ENCODE measurements at places on chromosomes 6 and 20. TPM values are rescaled to one million over a fixed set of nuclear protein-coding genes. Genes with fewer than 3 reads are reported as not detected.

DNA sequence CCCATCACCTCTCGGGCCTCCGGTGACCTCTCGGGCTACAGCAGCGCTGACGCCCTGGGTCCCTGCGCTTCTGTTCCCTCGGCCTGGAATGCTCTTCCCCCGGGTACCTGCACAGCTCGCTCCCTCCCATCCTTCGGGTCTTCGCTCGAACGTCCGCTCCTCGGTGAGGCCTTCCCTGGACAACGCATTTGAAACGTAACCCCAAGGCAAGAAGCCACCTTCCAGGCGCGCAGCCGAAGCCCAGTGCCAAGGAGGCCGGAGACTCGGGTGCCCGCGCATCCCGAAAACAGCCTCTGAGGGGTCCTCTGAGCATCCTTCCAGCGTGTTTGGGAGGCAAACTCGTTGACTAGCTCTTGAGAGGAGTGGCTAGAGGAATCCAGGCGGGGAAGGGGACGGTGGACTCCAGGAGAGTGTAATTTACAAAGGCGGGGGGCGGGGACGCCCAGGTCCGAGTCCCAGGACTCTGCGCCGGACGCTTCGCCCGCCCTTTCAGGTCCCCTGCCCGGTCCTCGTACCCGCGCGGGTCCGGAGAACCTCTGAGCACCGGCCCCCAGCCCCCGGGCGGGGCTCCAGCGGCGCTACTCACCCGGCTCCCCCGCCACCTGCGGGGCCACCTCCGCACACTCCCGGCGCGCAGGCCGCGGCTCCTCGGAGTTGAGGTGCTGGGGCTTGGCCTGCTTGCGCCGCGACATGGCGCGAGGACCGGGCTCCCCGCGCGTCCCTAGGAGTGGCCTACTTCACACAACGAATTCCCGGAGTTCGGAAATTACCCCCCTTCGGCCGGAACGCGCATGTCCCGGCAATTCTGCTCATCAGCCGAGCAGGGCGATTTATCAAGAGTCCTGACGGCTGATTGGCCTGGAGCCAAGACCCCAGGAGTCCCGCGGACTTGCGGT, 86.8 kb downstream of the ZFP64 start:
- H3K27me3 ChIP-seq: peaks cover 46% of the 10 kb centered on the region
- peak overlapping the region; percentile 72 for H3K4me3 ChIP-seq
- peaks cover 13% of the 10 kb centered on the region for H3K4me1 ChIP-seq
- no peak for DNase-seq
- no peak overlapping the region for H3K27ac ChIP-seq

- H3K4me1 ChIP-seq: no peaks in the 10 kb centered on the region
- H3K4me3 ChIP-seq: no peak overlapping the region
- no peaks in the 10 kb centered on the region for H3K36me3 ChIP-seq
- no peaks in the 10 kb centered on the region for H3K27me3 ChIP-seq
- H3K27ac ChIP-seq: no peak overlapping the region
Measured at GRCh38 chr20:19648024-19648423, 110.0 kb upstream of the RIN2 start.

DNA sequence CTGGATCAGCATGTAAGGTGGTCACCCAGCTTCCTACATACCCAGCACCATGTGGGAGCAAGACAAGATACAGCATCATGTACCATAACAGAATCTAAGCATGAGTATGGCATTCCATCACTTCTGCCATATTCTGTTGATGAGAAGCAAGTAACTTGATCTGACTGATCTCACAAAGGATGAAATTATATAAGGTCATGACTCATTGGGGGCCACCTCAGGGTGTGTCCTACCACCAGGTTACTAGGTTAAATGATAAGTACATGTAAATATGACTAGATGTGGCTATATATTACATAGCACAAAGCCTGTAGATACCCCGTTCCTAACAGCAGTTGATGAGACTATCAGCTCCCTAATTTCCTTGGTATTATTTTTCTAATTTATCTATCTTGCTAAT, 213.1 kb downstream of the DOK5 start:
- H3K36me3 ChIP-seq: no peaks in the 10 kb centered on the region
- H3K27ac ChIP-seq: no peak overlapping the region
- H3K4me3 ChIP-seq: no peak overlapping the region
- DNase-seq: no peak
- no peaks in the 10 kb centered on the region for H3K27me3 ChIP-seq

DNA sequence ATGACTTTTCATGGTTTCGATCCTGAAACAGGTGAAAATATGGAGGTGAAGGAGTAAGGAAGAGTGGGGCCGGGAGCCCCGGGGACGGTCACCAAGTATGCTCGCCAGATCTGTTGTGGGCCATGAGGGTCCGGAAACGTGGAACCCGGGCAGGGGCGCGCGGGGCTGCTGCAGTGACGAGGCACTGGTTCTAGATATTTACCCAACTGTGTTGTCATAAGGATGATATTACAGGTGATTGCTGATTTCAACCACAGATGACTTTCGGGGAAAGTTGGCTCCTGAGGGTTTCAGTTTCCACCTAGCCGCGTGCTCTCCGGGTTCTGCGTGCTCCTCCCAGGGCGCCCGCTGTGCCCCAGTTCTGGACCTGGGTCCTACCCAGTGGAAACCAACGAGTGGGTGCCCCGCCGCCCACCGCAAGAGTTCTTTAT, 12.2 kb downstream of the RAET1G start:
- H3K4me3 ChIP-seq: no peak overlapping the region
- no peak overlapping the region for H3K27ac ChIP-seq
- peaks cover 26% of the 10 kb centered on the region for H3K27me3 ChIP-seq

DNA sequence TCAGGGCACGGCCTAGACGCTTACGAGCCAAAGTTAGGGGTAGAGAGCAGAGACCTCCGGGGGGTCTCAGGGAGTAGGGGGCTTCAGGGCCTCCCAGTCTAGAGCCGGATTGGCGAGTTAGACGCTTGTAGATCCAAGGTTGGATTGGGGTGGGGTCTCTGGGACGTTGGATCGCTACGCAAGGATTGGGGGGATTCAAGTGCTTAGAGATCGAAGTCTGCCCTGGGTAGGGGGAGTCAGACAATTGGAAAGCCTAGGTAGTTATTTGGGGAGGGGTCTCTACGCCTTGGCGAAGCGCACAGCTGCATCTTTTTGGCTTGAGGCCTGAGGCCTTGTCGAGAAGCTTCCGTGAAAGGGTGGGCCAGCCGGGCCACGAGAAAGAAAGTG, 469 bp downstream of the STX16 start:
- peaks cover 26% of the 10 kb centered on the region for H3K4me1 ChIP-seq
- H3K36me3 ChIP-seq: peaks cover 19% of the 10 kb centered on the region
- H3K4me3 ChIP-seq: peak overlapping the region; percentile 99
- H3K27me3 ChIP-seq: no peaks in the 10 kb centered on the region
- peak overlapping the region; percentile 99 for H3K27ac ChIP-seq

DNA sequence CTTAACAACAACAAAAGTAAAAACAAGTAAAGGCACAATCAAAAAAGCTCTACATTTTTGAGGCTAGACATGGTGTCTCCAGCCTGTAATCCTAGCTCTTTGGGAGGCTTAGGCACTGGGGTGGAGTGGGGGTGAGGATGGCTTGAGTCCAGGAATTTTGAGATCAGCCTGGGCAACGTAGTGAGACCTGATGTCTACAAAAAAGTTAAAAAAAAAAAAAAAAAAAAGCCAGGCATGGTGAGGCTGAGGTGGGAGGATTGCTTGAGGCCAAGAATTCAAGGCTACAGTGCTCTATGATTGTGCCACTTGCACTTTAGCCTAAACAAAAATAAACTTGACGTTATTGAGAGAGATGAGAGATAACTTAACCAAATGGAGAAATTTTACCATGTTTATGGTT, 60.1 kb downstream of the QKI start:
- no peak overlapping the region for H3K4me3 ChIP-seq
- no peak overlapping the region for H3K27ac ChIP-seq
- H3K4me1 ChIP-seq: peaks cover 13% of the 10 kb centered on the region
- no peak for DNase-seq
- H3K36me3 ChIP-seq: peaks cover 32% of the 10 kb centered on the region
- H3K27me3 ChIP-seq: no peaks in the 10 kb centered on the region

DNA sequence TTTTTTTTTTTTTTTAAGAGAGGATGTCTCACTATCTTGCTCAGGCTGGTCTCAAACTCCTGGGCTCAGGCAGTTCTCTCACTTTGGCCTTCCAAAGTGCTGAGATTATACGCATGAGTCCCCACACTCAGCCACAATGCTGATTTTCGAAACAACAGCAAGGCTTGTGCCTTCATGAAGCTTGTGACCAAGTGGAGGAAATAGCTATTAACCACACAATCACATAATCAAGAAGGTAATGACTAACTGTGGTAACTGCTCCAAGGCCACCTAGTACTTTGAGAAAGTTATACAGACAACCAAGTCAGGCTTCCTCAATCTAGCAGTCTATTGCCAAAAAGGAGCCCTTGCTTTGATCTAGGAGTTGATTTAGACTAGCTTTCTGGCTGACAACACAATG, 46.3 kb downstream of the SOD2 start:
- no peak overlapping the region for H3K27ac ChIP-seq
- no peaks in the 10 kb centered on the region for H3K36me3 ChIP-seq
- DNase-seq: no peak
- H3K4me3 ChIP-seq: no peak overlapping the region
- H3K4me1 ChIP-seq: no peaks in the 10 kb centered on the region

The CENPW gene
- total RNA-seq: 42.7 TPM

- no peak overlapping the region for H3K27ac ChIP-seq
- no peak overlapping the region for H3K4me3 ChIP-seq
- DNase-seq: no peak
- H3K4me1 ChIP-seq: no peaks in the 10 kb centered on the region
Measured at GRCh38 chr20:7673841-7674240, 266.4 kb downstream of the HAO1 start.

DNA sequence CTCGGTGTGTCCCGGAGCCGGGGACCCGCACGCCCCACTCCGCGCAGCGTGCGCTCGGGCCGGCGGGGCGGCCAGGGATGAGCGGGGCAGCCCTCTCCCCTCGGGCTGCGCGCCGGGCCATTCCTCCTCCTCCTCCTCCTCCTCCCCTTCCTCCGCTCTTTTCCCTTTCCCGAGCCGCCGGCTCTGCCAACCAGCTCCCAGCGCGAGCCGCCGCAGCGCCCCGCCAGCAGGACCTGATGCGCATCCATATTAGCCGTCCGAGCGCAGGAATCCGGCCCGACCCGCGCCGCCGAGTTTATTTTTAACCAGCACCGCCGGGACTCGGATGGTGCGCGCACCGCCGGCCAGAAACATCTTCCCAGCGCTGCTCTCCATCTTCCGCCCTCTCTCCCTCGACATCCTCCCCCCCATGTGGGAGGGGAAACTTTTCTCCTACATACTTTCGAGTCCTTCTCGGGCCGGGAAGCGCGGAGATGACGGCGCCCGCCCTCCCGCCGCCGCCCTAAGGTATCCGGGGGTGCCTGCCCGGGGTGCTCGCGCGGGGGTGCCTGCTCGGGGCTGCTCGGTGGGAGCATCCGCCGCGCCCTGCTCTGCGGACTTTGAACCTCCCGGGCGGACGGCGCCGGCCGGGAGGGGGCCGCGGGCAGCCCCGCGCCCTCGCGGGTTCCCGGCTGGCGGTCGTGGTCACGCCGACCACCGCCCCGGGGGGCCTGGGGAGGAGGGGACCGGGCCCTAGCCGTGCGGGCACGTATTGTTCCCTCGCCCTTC, 619 bp downstream of the RREB1 start:
- H3K4me3 ChIP-seq: peak overlapping the region; percentile 96
- peak; percentile 84 for DNase-seq
- peak overlapping the region; percentile 96 for H3K27ac ChIP-seq

- no peak within 1 kb of the TSS for H3K27ac ChIP-seq
- H3K4me3 ChIP-seq: no peak within 1 kb of the TSS
- DNase-seq: no peak
- H3K36me3 ChIP-seq: peaks cover 2% of the 10 kb centered on the region
- H3K27me3 ChIP-seq: peaks cover 55% of the 10 kb centered on the region
- H3K4me1 ChIP-seq: peaks cover 3% of the 10 kb centered on the region
Measured at GRCh38 chr6:77463308-77463860, at the start of gene HTR1B. Gene HTR1B, minus strand, starts transcription at chr6:77463491. Its CDS starts 88 bp downstream, at chr6:77463403.

DNA sequence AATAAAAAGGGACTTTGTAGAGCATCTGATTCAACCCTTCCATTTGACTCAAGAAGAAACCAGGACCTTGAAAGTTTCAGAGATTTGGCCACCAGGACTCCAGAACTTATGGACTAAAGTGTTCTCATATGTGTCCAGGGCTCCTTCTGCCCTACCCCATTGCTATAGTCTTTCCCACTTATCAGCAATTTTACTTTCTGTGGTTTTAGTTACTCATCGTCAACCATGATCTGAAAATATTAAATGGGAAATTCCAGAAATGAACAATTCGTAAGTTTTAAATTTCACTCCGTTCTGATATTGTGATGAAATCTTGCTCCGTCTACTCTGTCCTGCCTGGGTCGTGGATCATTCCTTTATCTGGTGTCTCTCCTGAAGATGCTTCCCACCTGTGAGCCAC, 259.8 kb downstream of the PHACTR1 start:
- no peaks in the 10 kb centered on the region for H3K36me3 ChIP-seq
- H3K4me3 ChIP-seq: no peak overlapping the region
- no peak overlapping the region for H3K27ac ChIP-seq
- H3K4me1 ChIP-seq: no peaks in the 10 kb centered on the region
- H3K27me3 ChIP-seq: peaks cover 10% of the 10 kb centered on the region
- no peak for DNase-seq

GRCh38 chr6:31660381-31661261, at the start of gene C6orf47:
Gene C6orf47, minus strand, starts transcription at chr6:31660778. Its CDS starts 831 bp downstream, at chr6:31659947.
- no peaks in the 10 kb centered on the region for H3K27me3 ChIP-seq
- H3K4me3 ChIP-seq: peak within 1 kb of the TSS; percentile 97
- peaks cover 66% of the 10 kb centered on the region for H3K4me1 ChIP-seq
- DNase-seq: peak; percentile 94

DNA sequence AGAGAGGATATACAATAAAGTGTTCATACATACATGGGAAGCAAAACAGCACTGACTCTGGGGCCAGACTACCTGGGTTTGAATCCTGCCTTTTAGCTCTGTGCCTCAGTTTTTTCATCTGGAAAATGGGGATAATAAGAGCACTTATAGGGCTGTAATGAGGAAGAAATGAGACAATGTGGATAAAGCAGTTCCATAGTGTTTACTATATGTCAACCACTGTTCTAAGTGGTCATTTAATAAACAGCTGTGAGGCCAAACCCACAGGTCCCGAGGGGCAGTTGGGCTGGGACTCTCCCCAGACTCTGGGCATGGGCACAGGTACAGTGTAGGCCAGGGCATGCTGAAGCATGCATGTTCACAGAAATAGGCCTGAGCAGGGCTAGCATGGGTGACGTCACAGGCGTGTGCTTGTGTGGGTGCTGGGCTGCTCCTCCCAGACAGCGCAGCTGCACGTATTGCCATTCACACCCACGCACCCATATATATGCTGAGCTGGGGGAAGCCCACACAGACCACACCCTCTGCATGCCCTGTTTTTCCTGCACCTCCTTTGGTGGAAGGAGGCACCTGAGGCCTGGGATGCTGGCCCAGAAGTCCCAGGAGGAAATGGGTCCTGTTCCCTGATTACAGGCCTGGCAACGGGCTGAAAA, 3.5 kb upstream of the PLCG1 start:
- DNase-seq: peak; percentile 84
- H3K36me3 ChIP-seq: peaks cover 11% of the 10 kb centered on the region
- H3K4me1 ChIP-seq: peaks cover 40% of the 10 kb centered on the region
- H3K27me3 ChIP-seq: no peaks in the 10 kb centered on the region
- peak overlapping the region; percentile 77 for H3K27ac ChIP-seq
- H3K4me3 ChIP-seq: no peak overlapping the region

- H3K27ac ChIP-seq: no peak overlapping the region
- H3K27me3 ChIP-seq: peaks cover 10% of the 10 kb centered on the region
- H3K36me3 ChIP-seq: no peaks in the 10 kb centered on the region
- no peak overlapping the region for H3K4me3 ChIP-seq
Measured at GRCh38 chr20:40945754-40946450, 82.7 kb upstream of the TOP1 start.

All from activated CD4-positive, alpha-beta T cell treated with anti-CD3 and anti-CD28 coated beads, Interleukin-2, amount 10 ng/mL, durations not matched to agents 24 days and 14 days (primary cell).